ENCODE measurements at places on chromosomes 5 and 9.

- DNase-seq: no peak
Measured at GRCh38 chr5:127987354-127988145, 96.0 kb upstream of the SLC12A2 start.

DNA sequence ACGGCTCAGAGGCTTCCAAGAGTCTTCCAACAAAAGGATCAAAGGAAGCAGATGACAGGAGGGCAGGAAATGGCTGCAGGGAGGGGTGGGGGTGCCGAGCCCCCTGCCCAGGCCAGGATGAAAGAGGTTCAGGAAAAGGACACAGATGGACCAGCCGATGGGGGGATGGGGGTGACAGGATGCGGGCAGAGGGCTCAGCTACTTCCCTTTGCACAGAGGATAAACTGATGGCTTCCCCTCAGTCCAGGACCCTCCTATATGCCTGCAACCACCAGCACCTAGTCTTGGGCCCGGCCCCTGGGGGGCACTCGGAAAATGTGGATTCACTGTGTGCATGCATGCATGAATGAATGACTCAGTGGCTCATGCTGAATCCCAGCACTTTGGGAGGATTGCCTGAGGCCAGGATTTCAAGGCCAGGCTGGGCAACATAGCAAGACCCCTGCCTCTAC, 148.2 kb downstream of the C9orf50 start:
- DNase-seq: no peak

- no peak for DNase-seq
Measured at GRCh38 chr5:73434461-73434860, 14.1 kb downstream of the FOXD1 start.

DNA sequence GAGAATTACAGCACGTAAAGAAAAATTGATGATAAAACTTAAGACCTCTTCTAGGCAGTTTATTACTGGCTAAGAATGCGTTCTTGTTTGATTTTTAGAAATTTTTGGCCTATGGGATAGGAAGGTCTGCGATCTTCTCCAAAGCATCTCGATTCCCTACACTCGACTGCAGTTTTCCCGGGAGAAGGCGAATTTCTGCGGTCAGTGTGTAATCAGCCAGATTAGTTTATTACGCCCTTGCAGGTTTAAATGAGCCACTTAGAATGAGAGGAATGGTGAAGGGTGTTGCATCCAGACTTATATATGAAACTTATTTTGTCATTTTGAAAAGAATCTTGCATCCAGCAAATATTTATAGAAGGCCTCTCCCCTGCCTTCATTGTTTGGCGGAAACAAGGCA, 1.2 kb downstream of the MTAP start:
- no peak for DNase-seq

- no peak for DNase-seq
Measured at GRCh38 chr9:89465726-89466308, 32.1 kb downstream of the SEMA4D start.

GRCh38 chr9:124202447-124202971, 55.2 kb upstream of the NEK6 start:
- no peak for DNase-seq

GRCh38 chr5:9350301-9350797, 195.5 kb downstream of the SEMA5A start:
- no peak for DNase-seq

DNA sequence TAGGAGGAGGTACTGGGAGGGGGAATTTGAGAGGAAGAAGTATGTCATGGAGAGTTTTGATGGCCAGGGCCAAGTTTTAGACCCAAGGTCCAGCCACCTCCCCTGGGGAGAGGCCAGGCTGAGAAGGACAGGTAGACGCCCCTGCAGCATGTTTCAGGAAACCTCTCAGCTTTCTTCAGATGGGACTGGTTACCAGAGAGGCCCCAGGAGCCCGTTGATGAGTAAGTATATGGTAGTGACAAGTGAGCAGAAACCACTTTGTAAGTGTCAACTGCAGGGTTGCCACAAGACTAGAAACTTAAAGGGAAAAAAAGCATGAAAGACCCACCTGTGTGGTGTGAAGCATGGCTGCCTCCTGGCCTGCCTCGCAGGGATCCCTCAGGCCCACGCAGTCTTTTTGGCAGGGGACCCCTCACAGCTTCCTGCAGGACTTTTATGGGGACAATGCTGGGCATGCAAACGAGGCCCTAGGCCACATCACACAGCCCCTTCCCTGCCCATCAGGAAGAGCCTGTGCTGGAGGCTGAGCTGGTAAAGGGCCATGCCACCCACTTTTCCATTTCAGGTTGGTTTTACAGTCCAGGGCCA, 255.9 kb downstream of the FSTL4 start:
- DNase-seq: no peak

DNA sequence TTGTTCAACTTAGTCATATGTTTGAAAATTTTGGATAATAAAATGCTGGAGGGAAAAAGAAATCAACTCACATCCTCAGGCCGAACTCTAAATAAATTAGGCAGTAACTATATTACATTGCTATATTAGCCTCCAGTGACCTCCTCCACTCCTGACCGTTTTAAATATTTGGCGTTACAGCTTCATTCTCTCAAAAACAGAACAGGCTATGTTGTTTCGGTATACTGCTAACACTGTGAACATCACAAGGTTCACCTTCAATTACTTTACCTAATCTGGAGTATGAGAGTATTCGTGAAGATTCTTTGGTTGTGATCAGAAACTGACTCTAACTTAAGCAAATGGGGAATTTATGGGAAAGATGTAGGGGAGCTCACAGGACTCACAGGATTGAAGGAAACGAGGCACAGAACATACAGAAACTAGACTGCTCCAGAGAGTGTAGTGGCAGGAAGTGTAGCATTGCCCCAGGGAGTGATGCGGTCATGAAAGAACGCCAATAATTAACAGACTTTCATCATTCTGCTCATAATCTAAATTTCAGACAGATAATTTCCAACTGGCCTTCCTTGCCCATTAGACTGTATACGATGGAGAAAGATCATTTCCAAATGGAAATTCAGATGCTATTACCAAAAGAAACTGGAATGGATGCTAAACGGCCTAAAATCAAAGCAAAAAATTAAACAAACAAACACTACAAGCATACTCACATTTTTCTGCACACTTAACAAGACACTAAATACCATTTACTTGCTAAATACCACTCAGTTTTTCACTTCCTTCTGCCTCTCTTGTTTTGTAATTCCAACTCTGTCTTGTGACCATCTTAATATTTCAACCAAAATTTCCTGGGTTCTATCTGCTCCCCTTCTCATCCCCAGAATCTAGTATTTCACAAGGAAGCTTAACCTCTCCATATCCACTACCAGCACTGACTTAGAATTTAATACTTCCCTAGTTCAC, 110.1 kb upstream of the LPAR1 start:
- no peak for DNase-seq

DNA sequence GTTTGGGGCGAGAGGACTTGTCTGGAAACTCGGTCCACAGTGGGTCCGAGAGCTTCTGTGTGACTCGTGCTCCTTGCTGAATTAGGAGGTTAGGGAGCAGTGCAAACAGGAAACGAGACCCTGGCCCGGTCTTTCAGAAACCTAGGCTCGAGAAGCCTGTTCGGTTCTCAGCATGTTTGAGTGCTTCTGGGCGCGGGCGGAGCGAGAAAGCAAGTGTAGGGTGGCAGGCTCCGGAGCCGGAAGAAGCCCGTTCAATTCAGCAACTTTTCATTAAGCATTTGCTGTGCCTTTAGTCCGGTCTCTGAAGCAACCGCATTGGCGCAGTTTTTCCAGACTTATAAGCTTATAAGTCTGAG, 547 bp downstream of the CLTA start:
- no peak for DNase-seq

DNA sequence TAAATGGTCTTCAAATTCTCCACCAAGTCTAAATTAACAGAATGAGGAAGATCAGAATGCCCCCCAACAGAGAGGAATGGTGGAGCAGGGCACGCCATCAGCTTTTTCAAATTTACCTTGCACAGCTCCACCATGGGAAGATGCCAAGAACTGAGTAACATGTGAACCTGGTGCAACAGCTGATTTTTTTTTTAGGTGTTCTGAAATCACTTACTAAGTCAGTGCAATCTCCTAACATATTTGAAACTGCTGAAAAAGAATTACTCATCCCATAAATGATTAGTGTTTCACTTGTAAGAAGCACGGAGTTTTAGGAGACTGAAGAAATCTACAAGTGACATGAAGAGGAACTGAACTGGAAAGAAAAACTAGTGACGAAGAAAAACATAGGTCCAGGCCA, 5.1 kb downstream of the TMEM245 start:
- no peak for DNase-seq

DNA sequence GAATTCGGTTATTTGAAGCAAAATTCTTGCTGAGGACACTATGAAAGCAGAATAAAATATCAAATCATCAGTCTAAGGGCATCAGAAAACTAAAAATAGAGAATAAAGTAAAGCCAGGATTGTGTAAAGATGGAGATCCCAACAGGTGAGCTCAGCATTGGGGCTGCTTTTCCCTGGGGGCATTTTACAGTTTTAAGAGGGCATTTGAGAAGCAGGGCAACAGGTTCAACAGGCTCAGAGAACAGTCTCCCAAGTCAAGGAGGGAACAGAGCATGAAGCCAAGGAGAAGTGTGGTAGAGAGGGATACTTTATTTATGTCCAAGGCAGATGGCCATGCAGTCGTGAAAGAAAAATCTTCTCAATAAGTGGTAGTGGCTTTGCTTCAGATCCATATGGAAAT, 145.4 kb downstream of the SYK start:
- DNase-seq: no peak

- no peak for DNase-seq
Measured at GRCh38 chr5:136814619-136815378, 449.5 kb upstream of the TRPC7 start.

- no peak for DNase-seq
Measured at GRCh38 chr9:100014846-100015245, 84.0 kb downstream of the ERP44 start.

DNA sequence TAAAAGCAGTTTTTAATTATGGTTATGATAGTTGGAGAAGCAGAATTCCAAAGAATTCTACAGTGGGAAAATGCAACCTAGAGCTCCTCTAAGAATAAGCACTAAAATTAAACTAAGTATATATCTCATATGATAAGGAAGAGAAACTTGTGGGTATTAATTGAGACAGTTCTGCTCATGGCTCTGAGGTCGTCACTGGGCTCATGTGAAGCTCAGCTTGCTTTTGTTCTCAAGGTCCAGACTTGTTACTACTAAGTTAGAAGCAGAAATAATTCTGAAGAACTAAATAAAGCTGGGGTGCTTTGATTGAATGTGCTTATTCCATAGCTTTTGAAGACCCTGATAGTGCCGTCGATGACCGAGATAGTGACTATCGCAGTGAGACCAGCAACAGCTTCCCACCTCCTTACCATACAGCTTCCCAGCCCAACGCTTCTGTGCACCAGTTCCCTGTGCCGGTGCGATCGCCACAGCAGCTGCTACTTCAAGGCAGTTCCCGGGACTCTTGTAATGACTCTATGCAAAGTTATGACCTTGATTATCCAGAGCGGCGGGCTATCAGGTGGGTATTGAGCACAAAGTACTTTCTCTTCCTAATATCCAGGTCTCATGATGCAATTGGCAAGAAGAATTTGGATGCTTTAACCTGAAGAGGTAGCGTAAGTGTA, 133.7 kb downstream of the UNC13B start:
- no peak for DNase-seq

DNA sequence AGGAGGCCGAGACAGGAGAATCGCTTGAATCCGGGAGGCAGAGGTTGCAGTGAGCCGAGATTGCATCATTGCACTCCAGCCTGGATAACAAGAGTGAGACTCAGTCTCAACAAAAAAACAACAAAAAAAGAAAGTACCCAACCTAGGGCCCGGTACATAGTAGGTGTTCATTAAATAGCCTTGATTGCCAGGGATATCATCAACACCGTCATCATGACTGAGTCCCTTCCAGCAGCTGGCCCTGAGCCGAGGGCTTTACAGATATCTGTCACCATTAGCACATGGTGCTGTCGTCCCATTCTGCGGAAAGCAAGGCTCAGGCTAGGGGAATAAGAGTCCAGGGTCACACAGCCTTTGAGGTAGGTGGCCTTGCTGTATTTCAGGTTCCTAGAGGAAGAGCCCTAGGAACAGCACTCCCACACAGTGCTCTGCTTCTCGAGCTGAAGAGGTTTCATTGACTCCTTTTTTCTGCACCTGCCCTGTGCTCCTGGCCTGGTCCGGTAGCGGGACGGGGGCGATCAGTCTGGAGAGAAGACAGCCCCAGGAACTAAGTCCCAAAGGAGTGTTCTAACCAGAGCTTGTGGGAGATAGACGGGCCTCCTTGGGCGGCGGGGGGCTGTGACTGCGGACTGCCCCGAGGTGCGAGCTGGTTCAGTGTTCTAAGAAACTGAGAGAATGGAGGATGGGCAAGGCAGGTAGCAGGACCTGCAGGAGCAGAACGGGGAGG, 48.2 kb downstream of the CXXC5 start:
- no peak for DNase-seq

DNA sequence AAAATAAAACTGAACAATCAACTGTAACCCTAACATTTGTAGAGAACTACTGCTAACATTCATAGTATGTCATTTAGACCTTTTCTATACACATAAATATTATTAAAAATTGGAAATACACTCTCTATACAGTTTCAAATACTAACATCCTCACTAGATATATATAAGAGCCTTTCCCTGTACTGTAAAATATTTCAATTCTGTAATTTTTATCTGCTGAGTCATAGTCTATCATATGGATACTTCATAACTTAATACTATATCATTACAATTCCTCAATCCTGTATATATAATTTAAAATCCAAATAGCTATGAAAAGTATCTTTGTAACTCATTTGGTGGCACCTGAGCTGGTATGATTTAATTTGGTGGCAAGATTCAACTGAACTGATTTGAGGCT, 55.8 kb downstream of the FBXO4 start:
- no peak for DNase-seq

DNA sequence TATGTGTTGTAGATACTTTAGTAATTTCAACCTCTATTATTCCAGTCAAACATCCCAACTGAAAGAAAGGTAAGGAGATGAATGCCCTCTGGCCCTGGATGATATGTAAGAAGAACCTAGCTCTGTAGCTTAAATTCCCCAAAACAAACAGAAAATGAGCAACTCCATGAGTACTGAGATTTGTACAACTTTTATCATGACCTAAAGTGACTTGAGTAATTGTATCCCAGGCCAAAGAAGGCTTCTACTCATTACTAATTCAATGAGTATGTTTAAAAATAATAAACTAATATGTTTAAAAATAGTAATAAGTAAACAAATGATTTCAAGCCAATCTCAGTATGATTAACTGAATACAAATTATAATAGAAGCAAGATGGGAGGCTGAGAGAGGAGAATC, 414.0 kb upstream of the ACTBL2 start:
- DNase-seq: no peak

- no peak for DNase-seq
Measured at GRCh38 chr9:125434986-125435775, 173.6 kb downstream of the GAPVD1 start.

DNA sequence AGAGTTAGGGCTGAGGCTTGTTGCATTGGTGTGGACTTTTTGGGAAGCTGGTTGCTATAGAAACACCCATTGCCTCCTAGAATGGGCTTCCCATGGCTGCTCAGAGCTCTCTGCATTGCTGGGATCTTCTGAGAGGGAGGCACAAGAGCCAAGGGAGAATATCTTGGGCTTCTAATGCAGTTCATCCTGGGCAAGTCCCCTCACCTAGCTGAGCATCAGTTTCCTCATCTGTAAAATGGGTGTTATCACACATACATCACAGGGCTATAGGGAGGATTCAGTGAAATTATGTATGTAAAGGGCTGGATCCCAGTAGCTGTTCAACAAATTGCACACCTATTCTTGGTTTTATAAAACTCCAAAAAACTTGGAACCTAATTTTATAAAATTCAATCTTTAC, 106.1 kb upstream of the ALDH1B1 start:
- no peak for DNase-seq

GRCh38 chr5:126927429-126927828, 102.9 kb downstream of the MARCHF3 start:
- no peak for DNase-seq

- no peak for DNase-seq
Measured at GRCh38 chr5:142716963-142717362, 31.1 kb upstream of the FGF1 start.
